ENCODE measurements at places on chromosomes 1 and 21. TPM values are rescaled to one million over a fixed set of nuclear protein-coding genes. Genes with fewer than 3 reads are reported as not detected.

Gene CITED4
- 14.2 TPM for total RNA-seq

GRCh38 chr1:109879881-109880525 is 30.6 kb upstream of the CSF1 start:
- DNase-seq: no peak

- no peak for DNase-seq
Observed at GRCh38 chr1:228048659-228049298, 33.7 kb upstream of the ARF1 start.

GRCh38 chr1:183962903-183963302 is 74.6 kb downstream of the COLGALT2 start:
- DNase-seq: no peak

GRCh38 chr1:43307458-43308158 is 6.8 kb downstream of the TIE1 start:
- no peak for DNase-seq
